Lower leg skin (tissue), 4 donors: ENCODE measurements at places on chromosomes 12 and 14. TPM values are rescaled to one million over a fixed set of nuclear protein-coding genes. Genes with fewer than 3 reads are reported as not detected.

The TEX52 gene
- not detected for total RNA-seq

The CCDC177 gene
- total RNA-seq, result 0.12 TPM

The AGAP2 gene
- 1.3 TPM for total RNA-seq

The KITLG gene
- 12.0 TPM for total RNA-seq

The DIO2 gene
- 2.8 TPM for total RNA-seq

The RCOR1 gene
- 20.1 TPM for total RNA-seq

The IL31 gene
- not detected for total RNA-seq

The TMEM179 gene
- total RNA-seq, result not detected

The NRIP2 gene
- total RNA-seq, result 1.2 TPM

The MYF6 gene
- not detected for total RNA-seq

The RABGGTA gene
- total RNA-seq, result 44.6 TPM

The KCNC2 gene
- not detected for total RNA-seq

The CIDEB gene
- total RNA-seq, result 10.6 TPM

The SIX4 gene
- total RNA-seq, result 0.75 TPM

The BEST3 gene
- total RNA-seq, result 0.13 TPM

The TMEM106C gene
- 56.7 TPM for total RNA-seq

The CD163L1 gene
- 0.11 TPM for total RNA-seq

The KRT6C gene
- total RNA-seq, result 1.0 TPM

The C12orf50 gene
- not detected for total RNA-seq
